ENCODE measurements at places on chromosomes 5 and 9.

- no peak for DNase-seq
Measured at GRCh38 chr5:59600998-59601397, 292.5 kb downstream of the PDE4D start.

DNA sequence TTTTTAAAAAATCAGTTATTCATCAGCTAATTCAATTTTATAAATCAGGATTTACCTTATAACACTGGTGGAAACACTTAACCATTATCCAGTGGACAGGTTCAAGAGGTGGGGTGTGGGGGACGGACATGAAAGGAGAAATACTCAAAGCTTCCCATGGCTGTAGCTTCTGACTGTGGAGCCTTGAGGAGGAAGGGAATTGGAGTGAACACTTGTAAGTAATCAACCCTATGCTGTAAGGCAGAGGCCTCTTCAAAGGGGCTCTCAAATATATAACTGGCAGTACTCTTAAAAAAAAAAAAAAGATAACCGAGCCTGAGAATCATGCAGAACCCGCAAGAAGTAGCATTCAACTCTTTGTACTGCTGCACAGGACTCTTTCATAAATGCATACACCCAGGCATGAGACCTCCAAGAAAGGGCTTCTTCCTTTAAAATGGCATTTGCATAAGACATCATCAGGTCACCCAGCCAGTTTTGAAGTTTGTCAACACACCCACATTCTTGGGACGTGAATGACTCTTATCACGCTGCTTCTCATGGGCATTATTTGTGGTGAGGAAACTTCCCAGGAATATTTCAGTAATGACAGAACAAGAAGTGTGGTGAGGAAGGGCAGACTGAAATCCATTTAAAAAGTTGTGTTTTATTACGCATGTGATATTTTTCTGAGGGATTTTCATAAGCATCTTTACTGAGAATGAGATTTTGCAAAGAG, 8.1 kb downstream of the OSMR start:
- DNase-seq = no peak

DNA sequence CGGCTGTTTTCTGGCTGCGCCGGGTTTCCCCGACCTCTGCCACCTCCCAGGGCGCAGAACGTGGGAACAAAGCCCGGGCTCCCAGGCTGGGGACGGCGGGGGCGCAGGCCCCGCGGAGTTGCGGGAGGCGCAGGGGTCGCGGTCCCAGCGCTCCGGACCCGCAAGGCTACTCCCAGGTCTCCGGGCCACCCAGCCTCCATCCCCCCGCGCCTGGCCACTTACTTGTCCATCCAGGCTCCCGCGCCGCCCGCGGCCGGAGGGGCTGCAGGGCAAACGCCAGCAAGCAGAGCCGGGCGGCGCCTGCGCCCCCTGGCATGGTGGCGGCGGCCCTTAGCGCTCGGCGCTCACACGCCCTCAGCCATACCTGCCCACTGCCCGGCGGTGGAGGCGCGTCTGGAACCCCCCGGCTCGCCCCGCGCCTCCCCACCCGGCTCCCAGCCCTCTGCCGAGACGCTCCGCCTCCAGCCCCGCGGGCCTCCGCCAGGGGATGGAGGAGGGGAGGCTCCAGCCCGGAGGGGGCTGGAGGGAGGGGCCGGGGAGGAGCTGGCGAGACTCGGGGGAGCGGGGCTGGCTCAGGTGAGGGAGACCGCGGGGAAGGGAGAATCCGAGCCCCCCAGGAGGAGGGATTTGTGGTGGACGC, at the start of gene ADAM19:
Gene ADAM19 (minus strand): TSS at position 395 of the 640 bp plus-strand sequence. CDS start 79 bp downstream, at position 316.
- DNase-seq = no peak

GRCh38 chr9:77879437-77879943, 152.1 kb downstream of the GNAQ start:
- no peak for DNase-seq

GRCh38 chr5:93150311-93151012, 430.6 kb downstream of the NR2F1-AS1 start:
- no peak for DNase-seq

GRCh38 chr9:91305596-91306295, 56.0 kb downstream of the AUH start:
- DNase-seq = no peak

DNA sequence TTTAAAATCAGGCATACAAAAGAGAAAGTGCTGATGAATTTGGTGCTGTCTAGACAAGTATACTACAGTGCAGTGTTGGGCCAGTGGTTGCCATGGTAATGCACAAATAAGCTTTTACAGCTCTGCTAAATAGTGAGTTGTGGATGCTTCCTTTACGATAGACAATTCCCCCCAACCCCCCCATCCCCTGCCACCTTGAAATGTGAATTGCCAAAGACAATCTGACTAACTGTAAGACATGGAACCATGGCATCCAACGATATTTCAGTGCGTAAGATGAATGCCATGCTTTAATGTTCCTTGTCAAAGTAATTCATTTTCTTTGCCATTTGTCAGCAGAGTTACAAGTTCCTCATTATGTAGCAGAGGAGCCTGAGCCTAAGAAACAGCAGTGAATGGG, 91.5 kb upstream of the NREP start:
- no peak for DNase-seq

- no peak for DNase-seq
Measured at GRCh38 chr9:127769101-127769500, 9.4 kb downstream of the SH2D3C start.

DNA sequence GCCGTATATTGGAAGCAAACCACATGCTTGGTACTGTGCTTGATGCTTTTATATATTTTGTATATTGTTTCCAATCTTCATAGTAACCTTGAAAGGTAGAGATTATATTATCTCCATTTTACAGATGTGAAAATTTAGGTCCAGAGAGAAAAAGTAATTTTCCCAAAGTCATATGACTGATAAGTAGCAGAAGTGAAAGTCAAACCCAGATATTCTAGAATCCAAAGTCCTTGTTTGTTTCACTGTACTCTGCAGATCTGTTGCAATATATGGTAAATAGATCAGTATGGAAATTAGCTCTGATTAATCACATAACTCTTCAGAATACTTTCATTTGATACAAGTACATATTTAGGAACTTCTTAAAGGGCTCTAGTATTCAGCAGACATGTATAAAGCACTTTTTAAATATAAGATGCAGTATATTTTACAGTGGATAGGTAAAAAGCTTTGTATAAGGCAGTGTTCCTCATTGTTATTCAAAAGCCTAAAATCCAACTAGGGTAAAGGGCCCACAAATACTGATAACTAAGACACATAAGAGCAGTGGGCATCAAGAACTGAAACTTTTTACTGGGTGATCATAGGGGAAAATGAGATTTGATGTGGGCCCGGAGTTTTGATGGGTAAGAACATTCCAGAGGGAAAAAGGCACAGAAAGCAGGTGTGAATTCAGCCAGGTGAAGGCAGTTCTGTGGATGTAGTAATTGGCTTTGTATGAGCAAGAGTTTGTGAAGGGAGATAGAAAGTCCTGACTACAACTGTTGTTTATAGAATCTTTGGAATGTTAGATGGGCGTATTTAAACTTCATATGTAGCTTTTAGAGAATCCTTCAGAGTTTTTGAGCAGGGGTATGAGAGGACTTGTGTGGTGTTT, 25.0 kb downstream of the NDFIP1 start:
- no peak for DNase-seq

DNA sequence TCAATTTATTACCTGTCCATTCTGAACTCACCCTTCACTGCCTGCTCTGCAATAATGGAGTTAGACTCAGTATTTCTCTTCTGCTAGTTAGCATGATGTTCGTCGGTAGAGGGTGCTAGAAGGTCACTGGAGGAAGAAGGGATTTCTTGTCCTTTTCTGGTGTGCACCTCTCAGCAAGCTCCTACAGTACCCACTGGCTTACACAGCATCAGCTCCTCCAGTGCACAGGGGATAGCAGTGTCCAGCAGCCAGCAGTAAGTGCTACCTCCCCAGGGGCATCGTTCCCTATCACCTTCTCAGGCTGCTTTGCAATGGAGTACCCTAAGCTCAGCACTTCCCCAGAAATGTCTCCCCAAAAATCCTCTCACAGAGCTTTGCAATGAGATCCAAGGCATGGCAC, 45.9 kb upstream of the APC start:
- no peak for DNase-seq

- no peak for DNase-seq
Measured at GRCh38 chr5:81188962-81189361, 44.2 kb upstream of the CKMT2 start.

- no peak for DNase-seq
Measured at GRCh38 chr5:173753307-173754168, 134.6 kb upstream of the CPEB4 start.

- no peak for DNase-seq
Measured at GRCh38 chr5:72281764-72282499, 38.1 kb downstream of the MRPS27 start.

DNA sequence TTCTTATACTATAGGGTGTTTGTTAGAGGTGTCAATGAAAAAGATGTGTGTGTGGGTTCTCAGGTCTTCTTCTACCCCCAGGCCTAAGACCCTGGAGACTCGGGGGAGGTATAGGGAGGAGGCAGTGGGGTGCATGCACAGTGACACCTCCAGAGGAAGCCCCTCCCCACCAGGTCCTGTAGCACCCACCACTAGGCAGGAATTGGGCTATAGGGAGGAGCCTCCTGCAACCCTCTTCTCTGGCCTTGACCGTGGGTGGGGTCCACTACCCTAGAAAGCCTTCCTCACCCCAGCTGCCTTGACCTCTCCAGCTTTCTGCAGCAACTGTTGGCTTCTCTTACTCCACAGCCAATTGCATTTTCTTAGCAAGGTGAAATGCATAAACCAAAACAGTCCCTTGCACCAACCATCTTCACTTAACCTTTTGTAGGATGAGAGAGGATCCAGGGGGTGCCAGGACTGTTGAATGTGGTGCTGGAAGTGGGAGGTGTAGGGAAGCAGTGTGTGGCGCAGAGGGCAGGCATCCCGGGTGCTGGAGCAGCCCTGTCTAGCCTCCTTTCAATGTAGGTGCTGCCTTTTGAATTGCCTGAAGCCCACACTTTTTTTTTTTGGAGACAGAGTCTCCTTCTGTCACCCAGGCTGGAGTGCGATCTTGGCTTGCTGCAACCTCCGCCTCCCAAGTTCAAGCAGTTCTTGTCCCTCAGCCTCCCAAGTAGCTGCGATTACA, 128.5 kb downstream of the RGS3 start:
- no peak for DNase-seq

- DNase-seq = no peak
Measured at GRCh38 chr5:105821800-105822199, 1848.9 kb downstream of the EFNA5 start.

- no peak for DNase-seq
Measured at GRCh38 chr5:42636425-42636824, 120.2 kb upstream of the CCDC152 start.

DNA sequence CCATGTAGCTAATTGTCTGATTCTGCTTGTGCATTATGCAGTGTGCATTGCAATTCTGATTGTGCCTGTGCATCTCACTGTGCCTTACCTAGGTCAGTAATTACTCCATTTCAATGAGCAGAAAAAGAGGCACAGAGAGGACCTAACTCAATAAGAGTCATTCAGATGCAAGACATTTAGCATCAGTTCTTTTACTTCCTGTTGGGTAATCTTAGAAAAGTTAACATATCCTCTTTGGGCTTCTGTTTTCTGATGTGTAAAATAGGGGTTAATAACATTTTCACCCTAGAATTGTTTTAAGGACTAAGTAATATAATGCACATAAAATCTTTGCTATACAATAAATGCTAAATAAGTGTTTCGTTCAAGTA, 7.0 kb upstream of the DCTN4 start:
- no peak for DNase-seq

DNA sequence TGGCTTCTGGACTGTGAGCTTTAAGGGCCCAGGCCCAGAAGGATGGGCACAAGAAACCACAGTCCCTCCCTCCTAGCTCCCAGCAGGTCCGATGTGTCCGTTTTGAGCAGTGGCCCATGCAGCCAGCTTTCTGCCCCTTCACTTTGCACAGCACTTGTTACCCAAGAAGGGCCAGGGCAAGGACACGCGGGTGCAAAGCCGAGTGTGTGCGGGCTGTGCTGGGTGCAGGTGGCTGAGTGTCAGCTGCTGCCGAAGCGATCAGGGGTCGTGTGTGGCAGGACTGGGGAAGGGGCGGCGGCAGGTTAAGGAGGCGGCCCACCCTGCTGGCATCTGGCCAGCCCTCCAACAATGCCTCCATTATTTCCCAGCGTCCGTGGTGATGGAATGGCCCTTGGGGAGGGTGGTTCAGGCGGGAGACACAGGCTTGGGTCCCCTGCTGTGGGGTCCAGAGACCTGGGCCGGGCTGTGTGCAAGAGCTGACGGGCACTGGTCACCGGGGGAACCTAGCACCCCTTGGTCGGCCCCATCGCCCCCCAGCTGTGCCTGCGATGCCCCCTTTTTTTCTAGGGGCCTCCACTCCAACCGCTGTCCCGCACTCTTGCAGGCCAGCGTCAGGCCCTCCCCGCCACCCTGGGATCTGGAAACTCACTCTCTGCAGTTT, 653 bp downstream of the LHX3 start:
- no peak for DNase-seq

DNA sequence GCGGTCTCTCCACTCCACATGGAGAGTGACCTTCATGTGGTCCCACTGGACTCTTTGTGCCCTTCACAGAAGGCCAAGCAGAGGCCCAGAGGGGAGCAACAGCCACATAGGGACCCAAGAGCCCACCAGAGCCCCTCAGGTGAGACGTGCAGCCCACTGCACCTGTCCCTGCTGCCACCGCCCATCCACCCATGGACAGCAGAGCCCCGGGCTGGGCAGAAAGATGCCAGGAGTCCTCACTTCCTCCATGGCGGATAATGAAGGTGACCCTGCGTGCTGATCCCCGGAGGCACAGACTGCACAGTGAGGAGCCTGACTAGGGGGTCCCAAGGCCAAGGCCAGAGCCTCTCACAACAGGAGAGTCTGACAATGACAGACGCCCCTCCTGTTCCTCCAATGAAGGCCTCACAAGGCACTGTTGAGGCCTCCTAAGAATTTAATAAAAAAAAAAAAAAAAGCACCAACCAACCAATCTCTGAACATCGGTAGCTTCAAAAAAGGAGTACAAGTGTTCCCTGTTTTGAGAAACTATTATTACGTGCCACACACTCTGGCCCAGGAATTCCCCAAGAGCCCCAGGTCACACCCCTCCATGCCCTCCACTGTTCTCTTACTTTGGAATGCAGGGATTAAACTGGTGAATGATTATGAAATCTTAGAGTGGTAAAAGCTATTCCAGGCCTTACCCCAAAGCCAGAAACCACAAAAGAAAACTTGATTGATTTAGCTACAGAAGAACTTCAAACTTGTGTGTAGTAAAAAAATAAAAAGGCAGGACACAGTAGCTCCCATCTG, 2.8 kb upstream of the PPP1R26 start:
- DNase-seq = no peak

GRCh38 chr5:173730632-173731298, 114.3 kb upstream of the BOD1 start:
- DNase-seq = no peak

GRCh38 chr5:108957333-108957732, 209.6 kb downstream of the FER start:
- DNase-seq = no peak
